T-cell (primary cell): ENCODE measurements at places on chromosomes 11 and 22.

GRCh38 chr11:130100381-130101095 lies 30.8 kb downstream of the APLP2 start:
- no peak for DNase-seq
- H3K27ac ChIP-seq = no peak overlapping the region
- H3K4me1 ChIP-seq = no peaks in the 10 kb centered on the region
- no peaks in the 10 kb centered on the region for H3K27me3 ChIP-seq
- no peak overlapping the region for H3K4me3 ChIP-seq

- peak overlapping the region; percentile 76 for H3K27ac ChIP-seq
- H3K4me1 ChIP-seq = peaks cover 2% of the 10 kb centered on the region
- peaks cover 9% of the 10 kb centered on the region for H3K36me3 ChIP-seq
- H3K27me3 ChIP-seq = no peaks in the 10 kb centered on the region
- peak; percentile 57 for DNase-seq
These were observed 690 bp downstream of the CSNK1E start for GRCh38 chr22:38316364-38317121.

DNA sequence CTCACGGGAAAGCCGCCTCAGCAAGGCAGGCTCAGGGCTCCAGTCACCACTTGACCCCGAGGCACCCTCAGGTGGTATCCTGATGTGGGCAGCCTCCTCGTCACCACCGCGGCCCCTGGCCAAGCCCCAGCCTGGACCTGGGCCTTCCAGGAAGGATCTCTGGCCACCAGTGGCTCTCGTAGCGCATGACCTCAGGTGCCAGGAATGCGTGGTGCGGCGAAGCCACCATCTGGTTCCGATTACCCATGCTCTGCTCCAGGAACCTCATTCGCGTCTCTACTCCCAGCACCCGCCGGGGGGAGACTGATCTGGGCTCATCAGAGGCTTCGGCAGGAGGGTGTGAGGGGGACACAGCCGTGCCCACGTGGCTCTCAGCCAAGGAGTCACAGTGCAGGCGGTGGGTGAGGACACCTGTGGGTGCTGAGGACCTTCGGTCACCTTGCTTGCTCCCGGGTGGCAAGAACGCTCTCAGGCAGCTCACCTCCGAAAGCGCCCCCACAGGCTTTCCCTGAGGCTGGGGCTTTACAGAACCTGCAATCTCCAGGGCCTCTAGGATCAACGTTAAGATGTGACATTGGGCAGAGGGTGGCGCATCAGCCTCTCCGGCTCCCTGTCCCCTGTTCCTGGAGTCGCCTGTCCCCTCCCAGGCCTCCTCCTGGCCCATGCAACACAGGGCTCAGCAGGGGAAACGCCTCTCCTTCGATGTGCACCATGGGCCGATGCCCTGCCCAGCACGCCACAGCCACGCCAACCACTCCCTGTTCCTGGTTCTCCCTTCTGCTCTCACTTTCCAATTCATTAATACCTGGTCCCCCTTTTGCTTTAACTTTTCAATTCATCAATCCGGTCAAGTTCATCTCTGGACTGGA lies 39.0 kb downstream of the TBX1 start:
- no peaks in the 10 kb centered on the region for H3K27me3 ChIP-seq
- H3K4me3 ChIP-seq = no peak overlapping the region
- DNase-seq = no peak
- H3K27ac ChIP-seq = no peak overlapping the region
- peaks cover 5% of the 10 kb centered on the region for H3K4me1 ChIP-seq
- H3K36me3 ChIP-seq = peaks cover 12% of the 10 kb centered on the region

GRCh38 chr22:36938028-36938425 lies 24.6 kb downstream of the CSF2RB start:
- no peak for DNase-seq
- no peak overlapping the region for H3K27ac ChIP-seq
- no peaks in the 10 kb centered on the region for H3K4me1 ChIP-seq
- H3K4me3 ChIP-seq = no peak overlapping the region
- no peaks in the 10 kb centered on the region for H3K36me3 ChIP-seq
- H3K27me3 ChIP-seq = peaks cover 26% of the 10 kb centered on the region

DNA sequence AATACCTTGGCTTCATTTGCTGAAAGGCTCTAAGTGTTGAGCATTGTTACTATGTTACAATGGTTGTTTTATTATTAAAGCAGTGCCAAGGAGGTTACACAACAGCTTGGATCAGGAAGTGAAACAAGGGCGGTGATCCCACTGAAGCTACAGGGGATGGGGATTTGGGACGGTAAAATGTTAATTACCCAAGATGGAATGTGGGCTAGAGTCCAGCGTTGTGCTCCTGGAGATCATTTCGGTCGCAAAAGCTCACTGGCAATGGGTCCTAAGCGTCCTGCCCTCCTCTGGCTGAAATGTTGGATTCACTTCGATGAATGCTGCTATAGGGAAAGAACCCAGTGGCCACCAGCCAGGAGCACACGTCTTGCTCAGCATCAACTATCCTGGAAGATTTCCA lies 48.3 kb downstream of the FAM83F start:
- no peaks in the 10 kb centered on the region for H3K27me3 ChIP-seq
- peaks cover 25% of the 10 kb centered on the region for H3K4me1 ChIP-seq
- H3K27ac ChIP-seq = peak overlapping the region; percentile 96

DNA sequence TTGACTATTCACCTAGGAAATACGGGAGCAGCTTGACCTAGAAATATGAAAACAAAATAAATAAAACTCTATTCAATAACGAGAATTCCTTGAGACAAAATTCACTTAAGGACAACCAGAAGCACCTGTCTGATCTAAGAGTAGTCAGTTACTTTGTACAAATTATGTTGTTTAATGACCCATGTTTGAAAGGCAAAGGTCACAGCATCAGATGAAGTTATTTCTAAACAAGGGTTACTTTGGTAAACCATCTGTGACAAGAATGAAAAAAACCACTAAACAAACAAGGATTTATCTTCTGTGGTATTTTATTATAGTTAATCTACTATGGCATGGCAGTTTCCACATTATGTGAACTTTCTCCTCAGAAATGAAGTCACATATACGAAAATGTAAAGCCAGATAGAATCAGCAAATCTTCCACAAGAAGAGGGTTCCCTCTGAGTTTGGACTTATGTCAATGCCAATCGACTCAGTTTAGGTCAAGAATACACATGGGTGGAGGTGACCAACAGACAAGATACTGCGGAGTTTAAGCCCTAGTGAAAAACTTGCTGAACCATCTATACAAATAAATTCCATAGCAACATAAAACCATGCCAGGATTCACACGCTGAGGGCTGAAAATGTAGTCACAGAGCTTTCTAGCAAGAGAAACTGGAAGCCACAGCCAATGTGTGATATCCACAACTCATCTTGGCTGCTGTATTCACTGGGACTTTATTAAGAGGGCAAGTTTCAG lies 53.4 kb downstream of the NCAPD3 start:
- H3K4me3 ChIP-seq = no peak overlapping the region
- H3K36me3 ChIP-seq = peaks cover 21% of the 10 kb centered on the region
- no peak for DNase-seq
- no peaks in the 10 kb centered on the region for H3K4me1 ChIP-seq
- no peak overlapping the region for H3K27ac ChIP-seq

DNA sequence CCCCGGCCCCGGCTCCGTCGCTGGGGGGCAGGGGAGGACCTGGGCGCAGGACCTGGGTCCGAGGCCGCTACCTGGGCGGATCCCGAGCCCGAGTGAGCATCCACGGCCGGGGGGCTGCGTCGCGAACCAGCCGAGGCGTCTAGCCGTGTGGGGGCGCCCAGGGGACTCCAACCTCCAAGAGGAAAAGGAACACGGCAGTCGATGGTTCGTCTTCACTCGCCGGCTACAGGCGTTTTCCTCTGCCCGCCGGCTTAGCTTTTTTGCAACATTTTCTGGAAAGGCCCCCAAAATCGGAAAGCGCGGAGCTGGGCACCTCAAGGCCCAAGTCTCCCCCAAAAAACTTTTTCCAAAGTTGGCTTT lies 666 bp downstream of the PDGFB start:
- H3K36me3 ChIP-seq = no peaks in the 10 kb centered on the region
- peaks cover 43% of the 10 kb centered on the region for H3K27me3 ChIP-seq
- H3K27ac ChIP-seq = no peak overlapping the region
- H3K4me3 ChIP-seq = peak overlapping the region; percentile 74

GRCh38 chr22:28647216-28647615 lies 32.4 kb downstream of the TTC28 start:
- no peak overlapping the region for H3K27ac ChIP-seq
- DNase-seq = no peak
- H3K27me3 ChIP-seq = no peaks in the 10 kb centered on the region
- H3K4me1 ChIP-seq = no peaks in the 10 kb centered on the region
- no peak overlapping the region for H3K4me3 ChIP-seq
- H3K36me3 ChIP-seq = no peaks in the 10 kb centered on the region

GRCh38 chr11:63993100-63993499 lies 6.9 kb downstream of the OTUB1 start:
- H3K27ac ChIP-seq = no peak overlapping the region
- peaks cover 26% of the 10 kb centered on the region for H3K36me3 ChIP-seq
- no peaks in the 10 kb centered on the region for H3K4me1 ChIP-seq
- no peaks in the 10 kb centered on the region for H3K27me3 ChIP-seq
- no peak overlapping the region for H3K4me3 ChIP-seq

DNA sequence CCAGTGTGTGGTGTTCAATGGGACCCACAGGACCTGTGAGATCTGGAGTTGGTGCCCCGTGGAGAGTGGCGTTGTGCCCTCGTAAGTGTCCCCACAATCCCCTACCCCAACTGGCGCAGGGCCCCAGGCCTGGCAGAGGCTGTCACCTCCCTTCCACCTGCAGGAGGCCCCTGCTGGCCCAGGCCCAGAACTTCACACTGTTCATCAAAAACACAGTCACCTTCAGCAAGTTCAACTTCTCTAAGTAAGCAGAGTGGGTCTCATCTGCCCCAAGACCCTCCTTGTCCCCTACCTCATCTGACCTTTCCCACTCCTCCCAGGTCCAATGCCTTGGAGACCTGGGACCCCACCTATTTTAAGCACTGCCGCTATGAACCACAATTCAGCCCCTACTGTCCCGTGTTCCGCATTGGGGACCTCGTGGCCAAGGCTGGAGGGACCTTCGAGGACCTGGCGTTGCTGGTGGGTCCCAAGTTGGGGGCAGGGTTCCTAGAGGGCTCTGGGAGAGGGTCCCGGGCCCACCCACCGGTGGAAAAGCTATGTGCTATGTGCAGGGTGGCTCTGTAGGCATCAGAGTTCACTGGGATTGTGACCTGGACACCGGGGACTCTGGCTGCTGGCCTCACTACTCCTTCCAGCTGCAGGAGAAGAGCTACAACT lies 8.1 kb downstream of the P2RX6 start:
- no peaks in the 10 kb centered on the region for H3K27me3 ChIP-seq
- H3K27ac ChIP-seq = no peak overlapping the region

- H3K36me3 ChIP-seq = peaks cover 4% of the 10 kb centered on the region
- H3K27ac ChIP-seq = no peak overlapping the region
- H3K4me1 ChIP-seq = no peaks in the 10 kb centered on the region
- H3K27me3 ChIP-seq = no peaks in the 10 kb centered on the region
- peak; percentile 41 for DNase-seq
- H3K4me3 ChIP-seq = no peak overlapping the region
These were observed 30.8 kb upstream of the LRRC10B start for GRCh38 chr11:61477727-61478148.

DNA sequence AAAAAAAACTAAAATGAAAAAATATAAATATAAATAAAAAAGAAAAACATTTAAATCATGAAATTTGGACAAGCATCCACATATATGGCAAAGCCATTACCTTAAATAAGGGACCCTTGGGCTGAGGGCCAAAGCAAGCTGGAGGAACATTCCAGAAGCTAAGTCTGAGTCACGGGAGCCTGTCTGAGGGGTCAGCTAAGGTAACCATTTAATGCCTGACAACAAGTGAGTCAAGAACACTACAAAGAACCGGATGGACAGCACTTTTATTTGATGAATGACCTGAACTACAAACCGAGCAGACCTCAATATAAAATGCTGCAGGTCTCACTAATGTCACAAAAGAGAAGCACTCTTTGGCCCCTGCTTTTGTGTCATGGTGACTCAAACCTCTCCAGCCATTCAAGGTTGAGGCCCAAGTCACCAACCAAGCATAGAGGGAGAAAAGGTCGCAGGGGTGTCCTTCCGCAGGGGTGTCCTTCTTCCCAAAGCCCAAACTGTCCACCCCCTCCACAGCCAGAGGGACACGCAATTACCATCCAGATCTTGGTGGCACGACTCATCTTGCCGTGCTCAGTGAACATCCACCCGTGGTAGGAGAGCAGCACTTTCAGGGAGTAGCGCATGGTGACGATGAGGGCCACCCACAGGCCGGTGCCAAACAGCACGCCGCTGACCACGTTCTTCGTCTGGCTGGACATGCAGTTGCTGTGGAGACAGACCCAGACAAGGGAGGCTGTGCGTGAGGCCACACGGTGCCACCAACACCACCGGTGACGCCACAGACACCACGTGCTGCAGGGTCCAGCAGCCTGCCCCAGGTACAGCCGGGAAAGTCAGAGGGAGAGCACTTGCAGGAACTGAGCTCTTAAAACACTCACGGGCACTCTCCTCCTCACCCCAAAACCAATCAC lies 34.5 kb downstream of the CPT1A start:
- H3K36me3 ChIP-seq = no peaks in the 10 kb centered on the region
- no peak overlapping the region for H3K4me3 ChIP-seq
- no peaks in the 10 kb centered on the region for H3K27me3 ChIP-seq

DNA sequence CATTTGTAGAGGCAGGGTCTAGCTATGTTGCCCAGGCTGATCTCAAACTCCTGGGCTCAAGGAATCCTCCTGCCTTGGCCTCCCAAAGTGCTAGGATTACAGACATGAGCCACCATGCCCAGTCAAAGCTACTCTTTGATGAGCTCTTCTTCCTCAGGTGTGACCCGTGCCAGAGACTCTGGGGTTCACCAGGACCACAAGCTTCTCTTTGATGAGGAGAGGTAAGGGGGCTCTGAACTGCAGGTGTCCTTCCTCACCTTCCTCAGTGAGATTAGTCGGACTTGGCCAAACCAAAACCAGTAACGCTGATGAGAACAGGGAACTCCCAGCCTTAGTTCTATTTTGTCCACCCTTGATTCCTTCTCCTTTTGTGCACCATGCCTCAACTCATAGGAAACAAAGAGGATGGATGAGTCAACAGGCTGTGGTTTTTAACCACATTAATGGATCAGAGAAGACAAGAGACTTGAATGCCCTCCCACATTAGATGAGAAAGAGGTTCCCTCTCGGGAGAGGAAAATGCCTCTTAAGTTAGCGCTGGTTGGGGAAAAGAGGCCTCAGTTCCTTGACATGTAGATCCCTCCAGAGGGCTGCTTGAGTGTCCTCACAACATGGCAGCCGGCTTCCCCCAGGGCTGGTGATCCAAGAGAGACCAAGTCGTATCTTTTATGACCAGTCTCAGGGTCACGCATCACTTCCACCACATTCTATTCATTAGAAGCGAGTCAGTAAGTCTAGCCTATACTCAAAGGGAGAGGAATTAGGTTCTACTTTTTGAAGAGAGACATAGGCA lies 25.7 kb upstream of the CTR9 start:
- H3K4me3 ChIP-seq = no peak overlapping the region
- H3K27ac ChIP-seq = no peak overlapping the region
- H3K4me1 ChIP-seq = no peaks in the 10 kb centered on the region
- no peaks in the 10 kb centered on the region for H3K27me3 ChIP-seq

- peaks cover 15% of the 10 kb centered on the region for H3K4me1 ChIP-seq
- no peak overlapping the region for H3K27ac ChIP-seq
- DNase-seq = no peak
- H3K27me3 ChIP-seq = peaks cover 26% of the 10 kb centered on the region
- peaks cover 6% of the 10 kb centered on the region for H3K36me3 ChIP-seq
- H3K4me3 ChIP-seq = no peak overlapping the region
These were observed 1.5 kb downstream of the MAPK8IP1 start for GRCh38 chr11:45886816-45887520.
